ENCODE measurements at places on chromosomes 7 and 10.

DNA sequence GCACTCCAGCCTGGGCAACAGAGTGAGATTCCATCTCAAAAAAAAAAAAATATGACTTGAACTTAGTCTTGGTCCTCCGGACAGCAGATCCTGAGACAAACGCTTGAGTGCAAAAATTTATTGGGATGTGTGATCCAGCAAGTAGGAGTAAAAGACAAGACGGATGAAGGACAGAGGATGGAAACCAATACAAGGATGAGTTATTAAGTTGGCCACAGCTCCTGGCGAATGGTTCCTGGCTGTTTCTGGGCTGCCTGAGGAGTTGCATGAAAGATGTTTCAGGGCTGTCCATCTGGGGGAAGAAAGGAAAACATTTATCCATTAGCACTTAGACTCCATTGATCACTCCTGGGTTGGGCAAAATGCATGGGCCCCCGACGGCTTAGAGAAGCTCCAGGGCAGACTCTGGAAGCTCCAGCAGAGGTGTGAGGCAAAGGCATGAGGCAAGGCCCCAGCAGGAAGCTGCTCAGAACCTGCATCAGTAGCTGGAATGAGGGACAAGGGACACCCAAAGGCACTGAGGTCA, 98.3 kb upstream of the ZNF438 start:
- H3K27ac ChIP-seq = peak overlapping the region; percentile 85
- peaks cover 54% of the 10 kb centered on the region for H3K4me1 ChIP-seq
- H3K4me3 ChIP-seq = peak overlapping the region; percentile 40
- H3K27me3 ChIP-seq = peaks cover 19% of the 10 kb centered on the region

DNA sequence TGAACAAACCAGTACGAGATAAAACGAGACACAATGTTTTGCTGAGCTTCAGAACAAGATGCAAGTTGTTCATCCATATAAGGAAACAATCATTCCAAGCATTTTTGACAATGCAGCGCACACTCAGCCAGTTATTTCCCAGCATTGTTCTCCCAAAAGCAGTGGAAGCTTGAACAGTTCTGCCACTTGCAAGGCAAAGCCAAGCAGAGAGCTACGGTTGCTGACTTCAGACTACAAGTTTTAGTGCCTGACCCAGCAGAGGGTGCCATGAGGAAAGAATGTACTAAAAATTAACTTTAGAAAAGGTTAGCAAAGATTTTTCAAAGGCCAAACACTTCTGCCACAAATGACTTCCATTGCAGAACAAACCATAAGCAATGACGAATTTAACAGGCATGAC, 152.5 kb downstream of the SLC25A13 start:
- H3K4me1 ChIP-seq = no peaks in the 10 kb centered on the region
- no peak overlapping the region for H3K4me3 ChIP-seq
- no peaks in the 10 kb centered on the region for H3K27me3 ChIP-seq
- no peak for DNase-seq
- H3K36me3 ChIP-seq = no peaks in the 10 kb centered on the region

- H3K27me3 ChIP-seq = no peaks in the 10 kb centered on the region
- peaks cover 5% of the 10 kb centered on the region for H3K4me1 ChIP-seq
- H3K27ac ChIP-seq = no peak overlapping the region
- no peak for DNase-seq
Observed at GRCh38 chr10:92541583-92541982, 32.3 kb downstream of the IDE start.

- H3K36me3 ChIP-seq = peaks cover 27% of the 10 kb centered on the region
- DNase-seq = no peak
- no peak overlapping the region for H3K4me3 ChIP-seq
- no peak overlapping the region for H3K27ac ChIP-seq
- H3K27me3 ChIP-seq = peaks cover 10% of the 10 kb centered on the region
Observed at GRCh38 chr7:157893535-157894044, 556.8 kb downstream of the DNAJB6 start.

- H3K36me3 ChIP-seq = no peaks in the 10 kb centered on the region
- peaks cover 36% of the 10 kb centered on the region for H3K4me1 ChIP-seq
- H3K27me3 ChIP-seq = peaks cover 3% of the 10 kb centered on the region
Observed at GRCh38 chr10:129654461-129654860, 187.4 kb downstream of the MGMT start.

DNA sequence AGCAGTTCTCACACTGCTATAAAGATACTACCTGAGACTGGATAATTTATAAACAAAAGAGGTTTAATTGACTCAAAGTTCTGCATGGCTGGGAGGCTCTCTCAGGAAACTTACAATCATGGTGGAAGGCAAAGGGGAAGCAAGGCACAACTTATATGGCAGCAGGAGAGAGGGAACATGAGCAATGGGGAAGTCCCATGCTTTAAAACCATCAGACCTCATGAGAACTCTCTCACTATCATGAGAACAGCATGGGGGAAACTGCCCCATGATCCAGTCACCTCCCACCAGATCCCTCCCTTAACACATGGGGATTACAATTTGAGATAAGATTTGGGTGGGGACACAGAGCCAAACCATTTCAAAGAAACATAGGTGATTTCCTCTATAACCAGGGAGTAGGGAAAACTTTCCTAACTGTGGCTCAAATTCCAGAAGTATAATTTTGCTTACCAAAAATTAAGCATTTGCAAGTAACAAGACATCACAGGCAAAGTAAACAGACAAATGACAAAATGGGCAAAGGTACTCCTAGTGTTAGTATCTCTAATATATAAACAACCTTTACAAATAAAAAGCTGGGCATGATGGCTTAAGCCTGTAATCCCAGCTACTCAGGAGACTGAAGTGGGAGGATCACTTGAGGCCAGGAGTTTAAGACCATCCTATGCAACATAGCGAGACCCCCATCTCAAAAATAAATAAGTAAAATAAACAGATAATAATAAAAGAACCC, 88.0 kb downstream of the KBTBD2 start:
- no peak overlapping the region for H3K27ac ChIP-seq
- no peak for DNase-seq
- no peaks in the 10 kb centered on the region for H3K4me1 ChIP-seq
- no peak overlapping the region for H3K4me3 ChIP-seq
- H3K36me3 ChIP-seq = peaks cover 19% of the 10 kb centered on the region
- H3K27me3 ChIP-seq = peaks cover 4% of the 10 kb centered on the region

- no peak overlapping the region for H3K27ac ChIP-seq
- H3K27me3 ChIP-seq = no peaks in the 10 kb centered on the region
- no peak for DNase-seq
- peaks cover 8% of the 10 kb centered on the region for H3K36me3 ChIP-seq
- no peaks in the 10 kb centered on the region for H3K4me1 ChIP-seq
- no peak overlapping the region for H3K4me3 ChIP-seq
Observed at GRCh38 chr7:153245809-153246208, 486.3 kb downstream of the ACTR3B start.

- H3K27me3 ChIP-seq = no peaks in the 10 kb centered on the region
- H3K4me1 ChIP-seq = peaks cover 3% of the 10 kb centered on the region
- H3K4me3 ChIP-seq = no peak overlapping the region
- H3K36me3 ChIP-seq = no peaks in the 10 kb centered on the region
Observed at GRCh38 chr7:134313543-134313942, 3.2 kb downstream of the SLC35B4 start.

- H3K4me3 ChIP-seq = no peak overlapping the region
- H3K27me3 ChIP-seq = no peaks in the 10 kb centered on the region
- H3K4me1 ChIP-seq = no peaks in the 10 kb centered on the region
- H3K27ac ChIP-seq = no peak overlapping the region
- no peak for DNase-seq
Observed at GRCh38 chr10:66307826-66308225, 618.0 kb upstream of the LRRTM3 start.

DNA sequence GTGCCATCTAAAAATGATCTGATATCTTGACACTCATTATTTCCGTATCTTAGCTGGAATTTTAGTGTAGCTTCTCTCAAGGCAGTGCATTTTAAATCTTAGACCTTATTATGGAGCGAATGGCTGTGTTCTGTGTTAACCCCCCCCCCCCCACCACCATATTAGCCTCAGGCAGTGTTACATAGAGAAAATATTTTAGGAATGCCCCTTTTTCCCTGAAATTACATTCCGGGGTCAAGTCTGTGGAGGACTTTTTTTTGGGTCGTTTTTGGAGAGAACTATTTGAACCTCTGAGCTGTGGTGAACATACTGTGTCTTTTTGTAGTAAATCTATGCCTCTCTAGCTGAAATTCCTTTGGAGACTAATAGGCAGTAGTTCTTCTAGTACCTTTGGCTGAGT, 3.1 kb downstream of the CCDC126 start:
- H3K4me3 ChIP-seq = no peak overlapping the region
- H3K36me3 ChIP-seq = no peaks in the 10 kb centered on the region

DNA sequence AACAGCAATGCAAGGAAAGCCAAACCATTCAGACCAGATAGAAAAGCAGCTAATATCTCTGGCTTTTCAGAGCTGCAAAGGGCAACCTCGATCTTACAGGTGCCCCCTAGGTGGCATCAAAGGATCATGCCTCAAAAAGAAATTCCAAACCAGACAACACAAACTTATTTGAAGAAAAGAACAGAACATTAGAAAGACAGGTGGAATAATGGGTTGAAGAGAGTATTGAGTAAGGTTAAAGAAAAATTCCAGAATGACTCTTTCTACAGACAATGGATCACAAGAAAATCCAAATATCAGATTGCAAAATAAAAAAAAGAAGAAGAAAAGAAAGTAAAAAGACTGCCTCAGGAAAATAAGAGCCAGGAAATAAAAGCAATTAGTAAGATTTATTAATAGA, 213.7 kb downstream of the ELMO1 start:
- no peak overlapping the region for H3K27ac ChIP-seq
- H3K27me3 ChIP-seq = no peaks in the 10 kb centered on the region
- H3K36me3 ChIP-seq = no peaks in the 10 kb centered on the region
- no peak for DNase-seq
